ENCODE measurements at places on chromosomes 13 and 19.
A peak's percentile ranks its signal among the peaks of the same experiment; 100 is the strongest.

- DNase-seq = no peak
Observed at GRCh38 chr13:51333826-51334225, 5.7 kb upstream of the SERPINE3 start.

DNA sequence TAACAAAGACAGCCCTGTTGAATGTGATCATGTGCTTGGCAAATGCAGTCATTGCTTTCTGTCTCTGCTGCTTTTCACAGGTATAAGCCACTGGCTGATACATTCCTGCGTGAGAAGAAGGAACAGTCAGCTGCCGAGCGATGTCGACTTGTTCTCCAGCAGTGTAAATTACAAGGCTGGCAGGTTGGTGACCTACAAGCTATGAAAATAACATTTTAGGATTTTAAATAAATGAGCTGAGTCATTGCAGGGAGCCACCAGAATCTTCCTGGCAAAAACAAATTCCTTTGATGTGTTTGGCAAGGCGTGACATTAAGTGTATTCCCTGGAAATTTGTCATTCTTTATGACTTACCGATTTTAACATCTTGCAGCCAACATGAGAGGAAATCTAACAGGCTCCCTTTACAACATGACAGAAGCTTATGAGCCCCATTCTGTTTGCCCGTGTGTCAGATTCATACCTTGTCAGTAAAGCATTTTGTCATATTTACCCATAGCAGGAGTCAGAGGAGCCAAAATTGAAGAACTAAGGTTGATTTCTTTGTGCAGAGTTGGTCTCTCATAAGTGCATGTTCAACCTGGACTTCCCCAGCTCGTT is 471.4 kb downstream of the MYO16 start:
- no peak for DNase-seq

DNA sequence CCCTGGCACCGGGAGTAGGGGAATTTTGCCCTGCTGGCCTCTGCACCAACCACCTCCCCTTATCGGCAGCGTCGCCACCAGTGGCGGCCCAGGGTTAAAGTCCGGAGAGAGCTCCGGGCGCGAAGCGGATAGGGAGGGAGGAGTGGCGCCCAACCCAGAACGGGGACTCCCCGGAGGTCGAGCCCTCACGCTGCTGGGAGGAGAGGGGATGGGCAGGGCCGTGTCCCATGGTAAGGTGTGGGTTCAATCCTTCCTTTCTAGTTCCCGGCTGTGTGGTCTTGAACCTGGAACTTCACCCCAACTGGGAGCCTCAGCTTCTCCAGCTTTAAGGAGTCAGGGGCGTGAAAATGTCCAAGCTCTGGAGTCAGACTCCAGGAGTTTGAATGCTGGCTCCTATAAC is 23.3 kb upstream of the BCL3 start:
- no peak for DNase-seq

DNA sequence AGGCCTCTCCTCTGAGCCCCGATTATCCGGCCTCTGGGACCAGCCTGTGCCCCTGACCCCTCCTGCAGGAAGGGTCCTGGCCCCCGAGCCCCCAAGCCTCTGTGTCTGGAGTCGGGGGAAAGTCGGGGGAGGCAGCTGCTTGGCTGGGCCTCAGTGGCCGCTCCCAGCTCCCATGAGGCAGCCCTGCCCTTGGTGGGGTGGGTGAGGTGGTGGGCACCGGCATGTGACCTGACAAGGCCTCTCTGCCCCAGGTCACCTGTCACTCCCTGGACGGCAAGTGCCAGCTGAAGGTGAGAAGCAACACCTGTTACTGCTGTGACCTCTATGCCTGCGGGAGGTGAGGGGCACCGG is 41.5 kb downstream of the TMEM255B start:
- DNase-seq = no peak

DNA sequence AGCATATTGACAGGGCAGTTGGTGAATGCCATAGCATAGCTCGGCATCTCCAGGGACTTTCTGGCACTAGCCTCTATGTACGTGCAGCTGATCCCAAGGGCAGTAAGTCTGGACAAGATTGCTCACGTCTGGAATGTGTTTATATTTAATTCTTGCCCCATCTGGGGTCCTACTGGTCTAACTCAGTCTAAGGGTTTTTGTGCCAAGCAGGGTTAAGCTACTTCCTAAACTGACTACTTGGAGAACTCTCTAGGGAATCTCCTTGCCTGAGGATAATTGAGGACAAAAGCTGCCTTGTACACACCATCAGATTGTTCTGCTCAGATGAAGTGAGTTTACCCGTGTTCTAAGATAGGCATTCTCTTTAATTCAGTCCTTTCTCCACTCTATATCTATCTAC is 358.1 kb downstream of the MYO16 start:
- no peak for DNase-seq

- DNase-seq = no peak
Observed at GRCh38 chr13:60925686-60926085, 490.0 kb downstream of the PCDH20 start.

DNA sequence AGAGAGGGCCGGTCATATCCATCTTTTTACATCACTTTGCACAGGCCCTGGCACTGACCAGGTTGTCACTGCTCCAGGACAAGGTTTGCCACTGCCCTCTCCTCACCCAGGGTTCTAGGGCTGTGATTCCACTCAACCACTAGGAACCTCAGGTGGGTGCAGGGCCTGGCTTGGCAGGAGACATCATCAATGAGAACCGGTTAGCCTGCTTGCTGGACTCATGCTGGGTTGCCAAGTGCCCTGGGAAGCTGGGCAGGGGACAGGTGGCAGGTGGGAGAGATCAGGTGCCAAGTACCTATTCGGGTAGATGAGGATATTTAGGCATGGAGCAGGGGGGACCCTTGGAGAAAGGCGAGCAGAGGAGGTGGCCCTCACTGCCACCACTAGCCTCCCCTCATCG is 4.2 kb upstream of the CERS4 start:
- no peak for DNase-seq

- no peak for DNase-seq
Observed at GRCh38 chr19:29505097-29505824, 20.5 kb upstream of the VSTM2B start.

DNA sequence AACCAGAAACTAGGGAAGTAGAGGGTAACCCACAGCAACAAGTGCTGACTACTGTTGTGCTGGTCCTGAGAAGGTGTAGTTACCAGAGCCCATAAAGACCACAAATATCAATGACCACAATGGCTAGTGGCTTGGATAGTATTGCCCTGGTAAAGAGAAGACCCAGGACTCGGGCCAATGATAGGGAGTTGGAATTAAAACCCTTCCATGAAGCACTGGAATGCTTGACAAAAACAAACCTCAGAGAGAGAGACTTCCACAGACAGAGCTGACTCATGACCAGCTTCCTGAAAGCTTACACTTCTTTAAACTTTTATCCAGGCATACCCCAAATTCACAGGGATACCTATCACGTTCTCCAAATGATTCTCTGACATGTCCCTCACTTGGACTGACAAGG is 60.5 kb downstream of the WDR87 start:
- DNase-seq = no peak

DNA sequence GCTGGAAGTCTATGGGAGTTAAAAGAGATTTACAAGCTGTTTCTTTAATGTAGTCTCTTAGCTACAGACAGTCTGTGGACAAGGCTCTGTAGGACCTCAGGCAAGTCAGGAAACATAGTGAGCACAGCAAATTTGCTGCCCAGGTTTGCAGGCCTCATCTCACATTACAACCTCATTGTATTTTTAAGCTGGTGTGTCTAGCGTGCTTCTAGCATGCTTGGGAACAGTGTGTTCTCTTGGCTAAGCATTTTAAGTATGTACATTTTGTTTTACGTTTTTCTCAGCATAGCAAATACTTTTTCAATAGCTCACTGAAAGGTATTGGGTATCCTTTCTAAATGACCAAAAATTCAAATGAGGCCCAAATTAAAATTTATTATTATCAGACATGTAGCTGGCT is 113.2 kb downstream of the STARD13 start:
- no peak for DNase-seq

DNA sequence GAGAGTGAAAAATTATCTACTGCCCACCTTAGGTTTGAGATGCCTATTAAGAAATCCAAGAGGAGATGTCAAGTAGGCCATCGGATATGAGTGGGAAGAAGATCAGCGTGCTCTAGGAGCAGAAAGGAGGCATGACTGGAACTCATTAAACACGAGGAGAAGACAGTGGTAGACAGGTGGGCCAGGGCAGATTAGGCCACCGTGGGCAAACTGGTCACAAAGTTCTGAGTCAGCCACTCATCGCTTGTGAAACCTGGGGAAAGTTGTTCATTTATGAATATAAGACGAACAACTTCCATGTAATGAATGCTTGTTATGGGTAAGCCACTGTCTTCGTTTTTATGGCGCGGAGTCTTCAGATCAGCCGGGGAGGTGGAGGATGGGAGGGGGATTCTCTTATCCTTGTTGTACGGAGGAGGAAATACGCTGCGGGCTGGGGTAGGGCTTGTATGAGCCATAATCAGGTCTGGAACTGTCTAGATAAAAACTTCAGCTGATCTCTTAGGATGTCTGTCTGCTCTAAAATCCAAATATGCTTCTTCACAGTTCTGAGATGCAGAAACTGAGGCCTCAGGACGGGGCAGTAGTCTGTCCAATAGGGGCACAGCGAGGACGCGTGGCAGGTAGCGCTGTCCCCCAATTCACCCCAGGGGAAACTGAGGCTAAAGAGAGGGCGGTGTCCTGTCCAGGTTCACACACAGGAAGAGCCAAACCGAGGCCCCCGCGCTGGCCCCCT is 1.1 kb upstream of the ZNF444 start:
- DNase-seq = no peak

DNA sequence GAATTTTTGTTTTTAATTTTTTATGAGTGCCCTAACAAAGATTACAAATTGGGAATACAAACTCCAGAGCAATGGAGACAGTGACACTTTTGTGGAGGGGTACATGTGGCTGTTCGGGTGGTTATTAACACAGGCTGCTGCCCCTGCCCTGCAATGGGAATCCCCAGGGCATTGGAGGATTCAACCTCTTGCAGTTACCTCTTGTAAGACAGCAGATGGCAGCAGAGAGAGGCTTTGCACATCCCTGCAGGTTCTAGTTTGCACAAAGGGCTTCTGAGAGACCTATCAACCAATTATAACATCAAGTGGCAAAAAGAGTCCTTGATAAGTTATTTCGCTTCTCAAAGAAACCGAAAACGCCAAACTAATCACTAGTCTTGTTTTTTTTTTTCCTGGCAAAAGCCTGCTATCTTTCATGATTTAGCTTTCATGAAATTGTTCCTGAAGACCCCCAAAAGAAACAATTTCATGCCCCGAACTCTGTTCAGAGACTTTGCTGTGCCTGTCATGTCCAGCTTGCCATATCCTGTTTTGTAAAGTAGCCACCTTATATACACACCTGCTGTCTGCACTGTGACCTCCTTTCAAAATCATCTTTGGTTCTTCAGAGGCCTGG is 10.4 kb downstream of the GJB2 start:
- peak; percentile 79 for DNase-seq

GRCh38 chr19:6737873-6738786 is 750 bp upstream of the GPR108 start:
- peak; percentile 63 for DNase-seq

DNA sequence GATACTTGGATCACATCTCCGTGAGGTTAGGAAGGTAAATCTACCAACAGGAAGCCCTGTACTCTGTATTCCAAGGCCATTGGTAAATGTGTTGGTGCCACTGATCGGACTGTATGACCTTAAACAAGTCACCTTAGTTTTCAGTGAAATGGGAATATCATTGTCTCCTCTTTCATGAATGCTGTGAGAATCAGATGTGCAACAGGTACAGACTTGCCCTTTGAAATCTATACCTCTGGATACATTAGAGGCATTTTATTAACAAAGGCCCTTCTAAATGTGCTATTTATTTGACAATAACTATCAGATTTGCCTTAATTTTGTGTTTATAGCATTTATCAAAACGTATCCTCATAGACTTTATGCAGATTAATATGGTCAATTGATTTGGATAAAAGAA is 11.0 kb downstream of the NHLRC3 start:
- no peak for DNase-seq

- no peak for DNase-seq
Observed at GRCh38 chr13:40680659-40681323, 14.3 kb upstream of the FOXO1 start.

DNA sequence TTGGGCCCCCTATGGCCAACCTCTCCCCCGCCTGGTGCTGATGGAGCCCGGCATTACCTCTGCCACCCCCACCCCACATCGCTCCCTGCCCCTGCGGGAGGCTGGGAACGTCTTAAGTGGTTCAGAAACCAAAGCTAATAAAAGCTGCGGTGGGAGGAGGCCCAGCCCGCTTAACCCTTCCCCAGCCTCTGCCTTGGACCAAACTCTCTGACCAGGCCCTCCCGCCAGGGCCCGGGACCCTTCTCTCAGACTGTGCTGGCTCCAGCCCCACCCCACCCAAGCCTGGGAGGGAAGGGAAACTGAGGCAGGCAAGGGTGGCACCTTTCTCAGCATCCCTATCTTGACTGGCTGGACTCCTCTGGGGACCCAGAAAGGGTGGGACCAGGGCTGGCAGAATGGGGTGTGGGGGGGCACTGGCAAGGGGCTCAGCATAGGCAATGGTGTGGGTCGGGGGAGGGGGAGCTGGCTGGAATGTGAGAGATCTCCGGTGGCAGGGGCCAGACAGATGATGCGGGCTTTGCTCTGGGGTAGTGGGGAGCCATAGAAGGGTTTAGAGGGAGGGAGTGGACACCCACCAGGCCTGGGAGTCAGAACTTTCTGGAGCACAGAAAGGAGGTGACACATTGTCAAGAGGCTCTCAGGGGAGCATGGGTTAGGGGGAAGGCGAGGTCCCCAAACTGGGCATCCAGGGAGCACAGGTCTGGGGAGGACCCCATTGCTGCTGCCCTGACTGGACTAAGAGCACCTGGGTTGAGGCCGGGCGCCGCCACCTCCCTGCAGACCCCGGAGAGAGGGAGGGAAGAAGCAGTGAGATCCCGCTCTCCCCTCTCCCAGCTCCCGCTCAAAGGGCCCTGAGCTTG is 21.9 kb downstream of the SMIM24 start:
- no peak for DNase-seq

GRCh38 chr13:59464926-59465325 is 698.8 kb downstream of the DIAPH3 start:
- no peak for DNase-seq

DNA sequence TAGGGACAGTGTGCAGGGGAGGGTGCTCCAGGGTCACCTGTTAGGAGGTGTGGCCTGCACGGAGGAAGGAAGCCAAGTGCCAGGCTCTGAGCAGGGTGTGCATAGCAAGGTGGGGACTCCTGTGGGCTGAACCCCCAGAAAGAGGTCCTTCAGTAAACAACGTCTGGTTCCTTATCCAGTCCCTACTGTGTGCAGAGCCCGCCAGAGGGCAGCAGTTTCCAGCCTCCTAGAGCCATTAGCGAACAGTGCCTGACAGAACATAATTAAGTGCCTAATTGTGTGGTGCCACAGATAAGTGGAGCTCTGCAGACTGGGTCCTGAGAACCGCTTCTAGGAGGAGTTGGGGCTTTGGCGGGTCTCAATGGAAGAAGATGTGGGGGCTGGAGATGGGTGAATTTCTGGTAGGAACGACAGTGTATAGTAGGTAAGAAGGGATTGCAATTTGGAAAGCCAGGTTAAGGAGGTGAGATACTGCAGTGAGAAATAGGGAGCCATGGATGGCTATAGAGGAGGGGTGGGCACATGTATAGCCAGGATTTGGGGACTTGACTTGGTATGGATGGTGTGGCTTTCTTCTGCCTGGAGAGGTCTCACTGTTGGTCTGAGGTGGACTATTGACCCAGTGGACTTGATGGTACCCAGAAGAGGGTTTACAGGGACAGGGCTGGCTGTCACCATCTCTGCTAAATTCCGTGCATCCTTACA is 323.1 kb downstream of the ZNF536 start:
- DNase-seq = no peak

Data from GM10248 (cell line).